ENCODE measurements at places on chromosomes 13 and 19.

GRCh38 chr19:50657712-50658440, 8.6 kb downstream of the C19orf81 start:
- no peak for DNase-seq

GRCh38 chr19:16003391-16003790, 54.6 kb downstream of the OR10H4 start:
- DNase-seq, result no peak

GRCh38 chr13:94169454-94170144, 309.9 kb downstream of the DCT start:
- no peak for DNase-seq

- no peak for DNase-seq
These were observed 556.8 kb upstream of the SLITRK1 start for GRCh38 chr13:84439108-84439507.

- no peak for DNase-seq
These were observed 1133.5 kb downstream of the OLFM4 start for GRCh38 chr13:54162069-54162468.

- no peak for DNase-seq
These were observed 2.0 kb downstream of the COL5A3 start for GRCh38 chr19:10008184-10008765.

Measured in NCI-H2107 (cell line).